Endothelial cell (in vitro differentiated cells): ENCODE measurements at places on chromosomes 5 and 9.

GRCh38 chr5:38208782-38209378, 49.5 kb upstream of the EGFLAM start:
- DNase-seq: peak; percentile 35

DNA sequence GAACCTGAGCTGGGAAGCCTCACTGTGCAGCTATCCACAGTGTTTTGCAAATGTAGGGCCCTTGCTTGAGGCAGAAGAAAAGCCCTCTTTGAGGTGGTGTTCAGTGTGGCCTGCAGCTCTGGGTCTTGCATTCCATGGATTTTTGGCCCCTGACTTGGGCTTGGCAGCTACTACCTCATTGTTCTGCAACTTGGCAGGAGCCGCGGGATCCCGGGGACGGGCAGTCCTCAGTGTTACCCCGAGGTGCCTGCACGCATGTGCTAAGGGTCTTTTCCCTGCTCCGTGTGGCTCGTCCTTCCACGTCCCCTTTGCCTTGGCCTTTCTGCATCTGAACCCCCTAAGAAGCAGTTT, 39.8 kb downstream of the NEK6 start:
- no peak for DNase-seq

GRCh38 chr9:38405785-38406184, 13.3 kb downstream of the ALDH1B1 start:
- DNase-seq: no peak

DNA sequence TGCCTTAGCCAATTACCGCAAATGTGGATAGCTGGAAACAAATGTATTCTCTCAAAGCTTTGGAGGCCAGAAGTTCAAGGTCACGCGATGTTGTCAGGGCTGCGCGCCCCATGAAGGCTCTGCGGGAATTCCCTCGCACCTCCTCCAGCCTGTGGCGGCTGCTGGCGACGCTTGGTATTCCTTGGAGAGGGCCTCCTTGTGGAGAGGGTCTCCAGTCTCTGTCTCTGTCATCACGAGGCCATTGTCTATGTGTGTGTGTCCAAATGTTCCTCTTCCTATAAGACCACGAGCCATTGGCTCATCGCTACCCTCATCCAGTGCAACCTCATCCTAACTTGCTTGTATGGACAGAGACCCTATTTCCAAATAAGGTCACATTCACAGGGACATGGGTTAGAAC, 97.5 kb downstream of the ANKRD33B start:
- DNase-seq: no peak

- DNase-seq: no peak
These were observed 489.5 kb upstream of the EDIL3 start for GRCh38 chr5:84874196-84874595.

GRCh38 chr5:50710838-50711237, 44.4 kb downstream of the PARP8 start:
- no peak for DNase-seq

DNA sequence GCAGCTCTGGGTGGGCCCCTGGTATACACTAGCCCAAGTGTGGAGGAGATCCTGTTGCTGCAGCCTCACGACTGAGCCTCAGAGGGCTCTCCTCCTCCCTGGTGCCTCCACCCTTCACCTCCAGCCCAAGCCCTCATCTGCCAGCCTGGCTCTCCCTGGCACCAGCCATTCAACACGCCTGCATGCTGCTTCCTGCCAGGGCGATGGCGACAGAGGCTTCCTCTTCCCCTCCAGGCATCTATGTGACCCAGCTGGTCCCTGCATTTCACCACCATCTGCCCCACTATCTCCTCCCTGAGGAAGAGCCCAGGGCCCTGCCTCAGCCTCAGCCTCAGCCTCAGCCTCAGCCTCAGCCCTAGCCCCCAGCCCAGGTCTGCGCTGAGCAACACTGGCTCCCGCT, 54.8 kb upstream of the ANGPTL2 start:
- no peak for DNase-seq

DNA sequence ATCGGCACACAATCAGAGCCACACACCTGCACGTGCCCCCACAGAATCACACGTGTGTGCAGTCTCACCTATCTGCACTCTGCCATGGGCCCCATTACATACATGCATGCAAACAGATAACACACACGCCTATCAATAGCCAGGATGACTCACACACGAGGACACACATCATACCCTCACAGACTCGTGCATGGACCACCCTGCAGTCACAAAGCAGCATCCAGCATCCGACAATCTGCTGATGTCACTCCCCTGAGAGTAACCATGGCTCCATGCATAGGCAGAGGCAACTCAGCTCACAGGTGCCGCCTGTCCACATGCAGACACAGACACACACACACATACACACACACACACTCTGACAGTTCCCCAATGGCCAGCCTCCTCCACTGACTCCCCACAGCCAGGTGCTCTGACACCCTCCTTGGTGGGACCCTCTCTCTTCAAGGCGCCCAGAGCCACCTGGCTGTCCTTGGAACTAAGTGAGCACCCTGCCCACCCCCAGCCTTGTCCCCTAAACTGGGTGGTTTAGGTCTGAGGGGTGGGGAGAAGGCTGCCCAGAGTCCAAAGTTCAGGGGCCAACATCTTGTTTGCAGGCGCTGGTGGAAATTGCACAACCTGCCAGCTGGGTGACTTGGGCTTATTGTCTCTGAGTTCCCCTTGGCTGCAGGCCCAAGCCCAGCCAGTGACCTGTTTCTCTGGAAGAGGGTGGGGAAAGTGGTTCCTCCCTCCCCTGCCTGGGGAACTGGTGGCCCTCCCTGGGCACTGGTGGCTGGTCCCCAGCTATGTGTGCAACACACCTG, 34.6 kb upstream of the NEK6 start:
- no peak for DNase-seq

DNA sequence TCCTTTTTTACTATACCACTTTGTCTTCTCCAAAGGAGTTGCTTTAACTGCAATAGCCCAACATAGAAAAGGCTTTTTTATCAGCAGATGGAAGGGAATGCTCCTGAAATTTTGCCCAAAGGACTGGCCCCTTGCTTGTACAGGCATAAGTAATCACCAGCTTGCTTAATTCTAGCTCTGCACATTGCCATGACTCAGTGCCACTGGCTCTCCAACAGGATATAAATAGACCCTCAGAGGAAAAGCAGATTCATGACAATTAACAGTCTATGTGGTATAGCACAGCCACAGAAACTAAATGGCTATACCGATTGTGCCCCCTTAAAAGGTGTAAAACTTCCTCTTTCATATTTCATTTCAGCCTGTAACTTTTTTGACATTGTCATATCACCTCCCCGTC, 227.0 kb downstream of the ZNF608 start:
- no peak for DNase-seq

- no peak for DNase-seq
These were observed 242.3 kb downstream of the PSAT1 start for GRCh38 chr9:78539188-78539587.

DNA sequence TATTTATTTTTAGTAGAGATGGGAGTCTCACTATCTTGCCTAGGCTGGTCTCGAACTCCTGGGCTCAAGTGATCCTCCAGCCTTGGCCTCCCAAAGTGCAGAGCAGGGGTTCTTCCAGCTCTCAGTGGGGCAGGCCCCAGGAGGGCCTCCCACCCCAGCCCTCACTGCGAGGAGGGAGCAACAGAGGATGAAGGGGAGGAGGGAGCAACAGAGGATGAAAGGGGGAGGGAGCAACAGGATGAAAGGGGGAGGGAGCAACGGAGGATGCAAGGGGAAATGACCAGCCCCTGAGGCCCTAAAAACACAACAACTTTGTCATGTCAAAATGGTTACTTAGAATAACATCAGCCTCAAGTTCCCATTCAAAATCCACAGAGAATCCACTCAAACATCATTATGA, 10.0 kb downstream of the TRIM14 start:
- DNase-seq: no peak
